ENCODE measurements at places on chromosomes 13 and 19.

DNA sequence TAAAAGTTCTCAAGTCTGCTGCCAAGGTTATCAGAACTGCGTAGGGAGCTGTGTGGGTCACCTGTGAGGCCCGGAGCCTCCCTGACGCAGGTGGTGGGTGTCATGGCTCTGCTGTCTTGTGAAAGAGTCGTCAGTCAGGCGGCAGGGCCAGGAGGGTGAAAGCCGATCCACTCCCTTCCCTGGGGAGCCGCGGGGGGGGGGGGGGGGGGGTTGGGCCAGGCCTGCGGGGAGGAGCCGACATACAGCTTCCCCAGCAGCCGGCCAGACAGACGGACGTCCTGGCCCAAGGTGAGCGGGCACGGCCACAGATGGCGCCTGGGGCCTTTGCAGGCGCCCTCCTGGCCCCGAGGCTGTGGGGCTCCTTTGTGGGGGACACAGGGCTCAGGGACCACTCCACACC, 12.4 kb downstream of the SBNO2 start:
- no peak for DNase-seq

- DNase-seq = no peak
Measured at GRCh38 chr19:7846155-7846646, 16.2 kb downstream of the EVI5L start.

GRCh38 chr19:29309637-29310036, 96.7 kb upstream of the UQCRFS1 start:
- DNase-seq = no peak

- no peak for DNase-seq
Measured at GRCh38 chr13:107450931-107451330, 764.4 kb downstream of the LIG4 start.

DNA sequence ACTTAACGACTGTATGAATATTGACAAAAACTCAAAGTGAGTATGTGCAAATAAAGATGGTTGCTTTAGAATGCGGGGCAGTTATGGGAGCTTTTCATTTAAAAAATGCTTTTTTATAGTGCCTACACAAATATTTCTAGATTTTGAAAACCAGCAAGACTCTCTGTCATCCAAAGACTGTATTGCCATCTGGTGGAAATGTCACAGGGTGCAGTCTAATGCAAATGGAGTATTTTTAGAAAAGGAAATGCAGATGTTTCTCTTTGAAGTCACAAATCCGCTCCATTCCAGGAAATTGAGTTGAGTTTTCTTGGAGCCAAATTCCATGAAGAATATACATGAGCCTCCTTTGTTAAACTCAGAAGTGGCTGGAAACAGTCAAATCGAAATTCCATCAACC, 2.3 kb upstream of the C1QTNF9B start:
- DNase-seq = no peak

DNA sequence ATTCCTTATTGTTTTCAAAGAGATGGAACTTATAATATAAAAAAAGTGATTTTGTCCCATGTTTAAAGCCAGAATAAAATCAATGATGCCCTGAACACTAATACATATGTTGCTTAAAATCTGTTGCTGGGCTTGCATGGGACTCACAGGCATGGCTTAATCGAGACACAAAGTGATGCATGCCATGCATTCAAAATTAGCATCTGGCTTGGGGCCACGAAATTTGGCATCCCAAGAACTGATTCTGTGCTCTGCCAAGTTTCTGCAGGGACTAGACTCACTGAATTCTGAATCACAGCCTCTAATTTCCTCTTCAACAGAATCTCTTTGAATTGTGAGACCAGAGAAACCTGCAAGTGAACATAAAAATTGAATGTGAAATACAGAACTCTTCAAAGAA, 109.2 kb downstream of the PCDH17 start:
- no peak for DNase-seq

DNA sequence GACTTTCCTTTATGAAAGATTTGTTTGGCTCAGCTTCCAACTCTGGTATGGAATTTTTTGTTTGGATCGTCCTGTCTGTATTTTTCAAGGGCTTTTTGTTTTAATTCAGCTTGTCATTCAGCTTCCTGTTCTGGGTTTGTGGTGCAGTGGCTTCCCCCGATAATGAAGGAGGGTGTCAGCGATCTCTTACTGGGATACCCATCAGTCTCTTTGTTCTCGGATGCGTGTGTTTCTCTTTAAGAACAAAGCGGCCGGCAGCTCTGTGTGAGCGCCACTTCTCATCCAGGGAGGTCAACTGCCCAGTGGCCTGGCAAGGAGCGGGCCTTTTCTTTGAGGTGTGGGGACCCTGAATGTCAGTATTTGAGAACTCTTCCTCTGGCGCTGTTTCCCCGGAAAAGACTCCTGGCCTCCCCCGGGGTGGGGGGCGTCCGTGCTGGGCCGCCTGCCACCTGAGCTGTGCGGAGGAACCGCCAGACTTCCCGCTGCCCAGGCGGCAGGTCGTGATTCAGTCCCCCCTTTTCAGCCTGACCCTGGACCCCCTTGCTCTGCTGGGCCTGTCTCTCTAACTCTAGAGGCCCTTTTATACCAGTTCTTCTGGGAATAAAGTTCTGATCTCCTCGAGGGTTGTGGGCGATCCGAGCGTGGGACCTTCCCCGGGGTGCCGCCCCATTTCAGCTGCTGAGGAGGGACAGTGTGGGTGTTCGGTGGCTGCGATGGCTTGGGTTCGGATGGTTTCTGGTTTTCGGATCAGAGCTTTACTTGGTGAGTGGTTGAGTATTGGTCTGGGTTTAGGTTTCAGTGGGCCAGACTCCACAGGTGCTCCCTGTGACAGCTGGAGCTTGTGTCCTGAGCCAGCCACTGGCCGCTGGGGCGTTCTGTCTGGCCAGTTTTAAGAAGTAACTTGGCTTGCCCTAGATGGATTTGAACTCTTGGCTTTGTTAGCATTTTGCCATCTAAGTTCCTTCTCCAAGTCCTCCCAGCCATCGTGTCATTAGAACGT, 3.4 kb downstream of the SF3A2 start:
- DNase-seq = no peak

- no peak for DNase-seq
Measured at GRCh38 chr19:45448887-45449299, 18.9 kb upstream of the FOSB start.

DNA sequence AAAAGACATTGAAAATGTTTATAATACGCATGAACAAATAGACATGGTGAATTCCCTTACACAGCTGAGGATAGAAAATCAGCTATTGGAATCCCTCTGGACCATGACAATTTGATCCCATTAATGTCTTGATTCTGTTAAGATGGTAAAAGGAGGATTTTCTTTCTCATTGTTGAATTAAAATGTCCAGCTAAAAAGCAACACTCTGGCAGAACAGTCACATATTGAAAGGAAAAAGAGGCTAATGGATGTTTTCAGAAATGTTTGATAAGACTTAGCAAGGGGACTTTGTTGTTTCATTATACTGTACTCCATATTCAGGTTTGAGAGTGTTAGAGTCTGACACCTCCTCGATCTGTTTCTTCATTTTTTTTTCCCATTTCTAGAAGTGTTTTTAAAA, 296.0 kb downstream of the OLFM4 start:
- DNase-seq = no peak

DNA sequence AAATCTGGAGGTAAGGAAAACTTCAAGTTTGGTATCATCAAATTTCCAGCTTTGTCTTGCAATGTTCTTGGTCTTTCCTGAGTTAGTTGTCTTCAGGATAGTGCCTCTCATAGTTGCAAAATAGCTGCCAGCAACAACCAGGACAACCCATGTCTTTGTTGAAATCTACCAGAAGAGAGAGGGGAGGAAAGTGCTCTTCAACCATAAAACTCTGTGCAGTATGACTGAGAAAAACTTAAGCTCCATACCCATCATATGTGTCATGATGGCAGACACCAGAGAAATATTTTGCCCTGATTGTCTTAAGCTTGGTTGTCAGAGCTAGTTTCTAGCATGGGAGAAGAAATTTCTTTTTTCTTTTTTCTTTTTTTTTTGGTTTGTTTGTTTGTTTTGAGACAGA, 103.3 kb downstream of the SPRY2 start:
- DNase-seq = no peak

GRCh38 chr19:49592486-49593232, 1.7 kb downstream of the PRR12 start:
- DNase-seq = peak; percentile 16

DNA sequence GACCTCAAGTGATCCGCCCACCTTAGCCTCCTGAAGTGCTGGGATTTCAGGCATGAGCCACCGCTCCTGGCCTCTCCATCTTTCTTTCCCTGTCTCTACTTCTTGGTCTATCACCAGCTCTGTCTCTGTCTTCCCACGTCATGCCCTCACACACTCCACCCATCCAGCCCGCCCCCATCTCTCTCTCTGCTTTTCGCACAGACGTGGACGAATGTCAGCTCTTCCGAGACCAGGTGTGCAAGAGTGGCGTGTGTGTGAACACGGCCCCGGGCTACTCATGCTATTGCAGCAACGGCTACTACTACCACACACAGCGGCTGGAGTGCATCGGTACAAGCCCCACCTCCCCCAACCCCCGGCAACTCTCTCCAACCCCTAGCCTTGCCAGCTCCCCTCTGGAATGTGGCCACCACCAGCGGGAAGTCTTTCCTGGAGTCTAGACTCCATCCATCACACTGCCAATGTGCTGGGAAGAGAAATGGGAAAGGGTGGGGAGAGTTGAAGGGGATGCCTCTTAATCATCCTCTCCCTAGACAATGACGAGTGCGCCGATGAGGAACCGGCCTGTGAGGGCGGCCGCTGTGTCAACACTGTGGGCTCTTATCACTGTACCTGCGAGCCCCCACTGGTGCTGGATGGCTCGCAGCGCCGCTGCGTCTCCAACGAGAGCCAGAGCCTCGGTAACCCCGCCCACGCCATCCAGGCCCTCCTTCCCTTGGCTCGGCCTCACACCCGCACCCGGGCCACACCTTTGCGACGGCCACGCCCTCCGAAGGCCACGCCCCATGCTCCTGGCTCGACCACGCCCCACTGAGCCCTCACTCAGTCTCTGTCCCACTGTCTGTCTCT, 22.5 kb downstream of the LTBP4 start:
- DNase-seq = peak; percentile 37

DNA sequence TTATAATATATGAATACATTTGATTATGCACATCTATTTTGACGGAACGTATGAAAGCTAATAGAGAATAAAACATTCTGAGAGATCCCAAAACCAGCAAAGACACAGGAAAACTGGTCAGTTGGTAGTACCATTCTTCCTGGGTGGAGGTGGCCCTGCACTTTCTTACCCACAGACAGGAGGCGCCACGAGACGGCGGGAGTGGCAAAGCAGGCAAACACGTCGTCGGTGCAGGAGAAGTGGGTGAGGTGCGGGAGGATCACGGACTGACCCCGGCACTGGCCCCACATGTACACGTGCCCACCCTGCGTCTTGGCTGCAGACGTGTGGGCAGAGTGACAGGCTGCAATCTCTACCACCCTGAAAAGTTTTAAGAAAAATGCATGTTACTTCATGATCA, 36.1 kb downstream of the RCBTB1 start:
- no peak for DNase-seq

DNA sequence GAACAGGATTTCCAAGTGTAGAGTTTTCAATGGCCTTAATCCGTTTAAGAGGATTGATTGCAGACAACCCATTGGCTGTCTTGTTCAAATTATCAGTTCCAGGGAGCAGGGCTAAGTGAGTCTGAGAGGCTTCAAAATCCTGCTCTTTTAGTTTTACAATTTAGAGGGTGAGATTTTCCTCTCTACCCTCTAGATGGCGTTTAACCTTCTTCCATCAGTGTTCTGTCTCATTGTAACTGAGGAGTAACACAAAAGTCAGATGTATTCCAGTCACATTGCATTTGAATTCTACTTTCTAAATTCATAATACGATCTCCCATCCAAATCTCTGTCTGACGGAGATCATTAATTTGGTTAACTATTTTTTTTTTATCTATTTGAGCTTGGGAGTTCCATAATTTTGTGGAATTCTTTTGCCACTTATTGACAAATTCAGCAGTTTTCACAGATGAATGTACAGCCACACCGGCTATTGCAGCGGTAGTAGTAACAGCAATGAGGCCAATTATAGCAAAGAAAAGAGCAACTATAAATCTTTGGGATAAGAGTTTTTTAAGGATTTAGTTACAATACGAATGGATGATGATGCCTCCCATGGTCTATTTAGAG, 7.8 kb upstream of the C19orf84 start:
- no peak for DNase-seq

DNA sequence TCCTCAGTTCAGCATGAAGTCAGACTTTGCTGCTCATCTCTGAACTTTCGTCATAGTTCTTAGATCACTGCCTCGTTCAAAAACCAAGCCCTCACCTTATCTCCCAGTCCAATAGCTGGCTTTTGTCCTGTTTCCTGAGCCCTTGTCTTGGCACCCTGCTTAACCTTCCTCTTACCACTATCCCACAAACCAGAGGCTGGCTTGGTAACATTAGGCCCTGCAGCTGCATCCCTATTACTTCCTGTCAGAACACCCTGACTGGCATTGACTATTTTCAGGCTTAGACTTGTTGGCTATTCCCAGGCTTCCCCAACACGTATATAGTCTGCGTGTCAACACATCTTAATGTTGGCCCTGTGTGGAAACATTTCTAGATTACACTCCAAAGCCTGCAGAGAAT, 172.4 kb downstream of the VWA8 start:
- no peak for DNase-seq

DNA sequence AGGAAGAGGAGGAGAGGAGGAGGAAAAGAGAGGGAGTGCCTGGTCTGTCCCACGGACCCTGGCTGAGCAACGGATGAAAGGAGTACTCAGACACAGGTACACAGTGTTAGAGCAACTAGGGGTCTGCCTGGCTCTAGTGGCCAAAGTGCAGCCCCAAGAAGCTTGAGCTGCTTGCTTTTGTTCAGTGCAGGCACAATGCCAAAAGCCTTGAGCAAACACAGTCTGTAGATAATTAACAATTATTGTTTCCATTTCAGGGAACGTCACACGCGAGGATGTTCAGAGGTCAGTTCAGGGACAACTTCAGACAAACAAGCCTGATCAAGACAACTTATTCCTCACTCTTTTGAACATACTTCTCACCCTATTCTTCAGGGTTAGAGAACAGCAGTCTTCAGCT, 32.2 kb upstream of the ZNF726 start:
- no peak for DNase-seq

DNA sequence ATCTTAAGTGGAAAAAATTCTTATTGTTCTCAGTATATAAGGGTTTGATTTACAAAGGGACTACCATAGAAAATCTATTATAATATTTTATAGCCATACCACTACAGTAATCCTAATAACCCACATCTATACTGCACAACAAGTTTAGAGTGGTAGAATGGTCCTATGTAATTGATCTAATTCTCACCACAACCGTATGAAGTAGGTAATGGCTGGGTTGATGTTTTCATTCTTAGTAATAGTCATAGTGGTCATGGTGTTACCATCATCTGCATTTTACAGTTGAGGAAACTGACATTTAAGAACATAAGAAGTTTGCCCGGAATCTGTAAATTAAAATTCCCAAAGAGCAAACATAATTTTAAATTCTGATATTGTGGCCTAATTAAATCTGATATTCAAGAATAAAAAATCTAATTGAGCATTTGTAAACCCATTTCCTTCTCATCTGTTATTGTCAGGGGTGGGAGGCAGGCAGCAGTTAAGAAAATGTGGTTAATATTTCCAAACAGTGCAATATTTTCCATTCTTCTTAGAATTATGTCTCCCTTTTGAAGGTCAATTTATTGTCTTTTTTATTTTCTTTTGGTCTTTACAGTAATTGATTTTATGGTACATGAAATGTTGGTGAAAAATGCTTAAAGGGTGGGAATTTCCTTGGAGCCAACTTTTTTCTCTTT, 65.6 kb downstream of the DHRS12 start:
- no peak for DNase-seq

Measured in SK-N-DZ (cell line).